ENCODE measurements at places on chromosomes 4 and X. TPM values are rescaled to one million over a fixed set of nuclear protein-coding genes. Genes with fewer than 3 reads are reported as not detected.
A peak's percentile ranks its signal among the peaks of the same experiment; 100 is the strongest.

SCML2 gene
- not detected for total RNA-seq

SLC4A4 gene
- total RNA-seq: 54.9 TPM

CDKL5 gene
- total RNA-seq: 5.8 TPM

- H3K27ac ChIP-seq: peak overlapping the region; percentile 60
- H3K27me3 ChIP-seq: no peaks in the 10 kb centered on the region
- peaks cover 14% of the 10 kb centered on the region for H3K4me1 ChIP-seq
- no peak for DNase-seq
- no peak overlapping the region for H3K4me3 ChIP-seq
Observed at GRCh38 chrX:43702660-43703059, 46.6 kb downstream of the MAOA start.

- no peaks in the 10 kb centered on the region for H3K4me1 ChIP-seq
- peak; percentile 57 for DNase-seq
- H3K27ac ChIP-seq: no peak overlapping the region
Observed at GRCh38 chr4:36399762-36400353, 118.4 kb downstream of the DTHD1 start.

- H3K4me1 ChIP-seq: peaks cover 5% of the 10 kb centered on the region
- DNase-seq: peak; percentile 70
- peaks cover 5% of the 10 kb centered on the region for H3K36me3 ChIP-seq
- H3K27ac ChIP-seq: peak overlapping the region; percentile 94
Observed at GRCh38 chrX:74613370-74614092, 893 bp downstream of the RLIM start.

CACNA1F gene
- 0.37 TPM for total RNA-seq

- no peaks in the 10 kb centered on the region for H3K27me3 ChIP-seq
- H3K36me3 ChIP-seq: no peaks in the 10 kb centered on the region
- DNase-seq: no peak
Observed at GRCh38 chr4:14152834-14153519, 525.5 kb upstream of the BOD1L1 start.

COX7B gene
- 205 TPM for total RNA-seq

PABPC4L gene
- 1.8 TPM for total RNA-seq

DNA sequence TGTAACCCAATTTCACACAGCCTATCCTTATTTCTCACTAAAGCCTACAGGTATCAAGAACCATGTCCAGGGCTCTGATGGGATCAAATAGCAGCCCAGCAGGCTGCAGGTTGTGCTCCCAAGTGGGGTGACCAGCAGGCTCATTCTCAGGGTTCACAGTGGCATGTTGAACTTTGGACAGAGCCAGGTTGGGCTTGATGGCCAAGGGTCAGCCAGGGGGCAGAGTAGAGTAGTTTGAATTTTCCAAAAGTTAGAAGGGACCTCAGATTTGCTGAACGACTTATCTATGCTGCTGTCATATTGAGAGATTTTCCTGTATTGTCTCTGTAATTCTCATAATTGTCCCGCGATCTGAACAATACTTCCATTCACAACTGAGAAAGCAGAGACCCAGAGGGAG, 310.8 kb upstream of the BOD1L1 start:
- H3K27ac ChIP-seq: no peak overlapping the region
- H3K27me3 ChIP-seq: no peaks in the 10 kb centered on the region
- no peaks in the 10 kb centered on the region for H3K36me3 ChIP-seq
- no peak overlapping the region for H3K4me3 ChIP-seq
- H3K4me1 ChIP-seq: no peaks in the 10 kb centered on the region
- no peak for DNase-seq

DNA sequence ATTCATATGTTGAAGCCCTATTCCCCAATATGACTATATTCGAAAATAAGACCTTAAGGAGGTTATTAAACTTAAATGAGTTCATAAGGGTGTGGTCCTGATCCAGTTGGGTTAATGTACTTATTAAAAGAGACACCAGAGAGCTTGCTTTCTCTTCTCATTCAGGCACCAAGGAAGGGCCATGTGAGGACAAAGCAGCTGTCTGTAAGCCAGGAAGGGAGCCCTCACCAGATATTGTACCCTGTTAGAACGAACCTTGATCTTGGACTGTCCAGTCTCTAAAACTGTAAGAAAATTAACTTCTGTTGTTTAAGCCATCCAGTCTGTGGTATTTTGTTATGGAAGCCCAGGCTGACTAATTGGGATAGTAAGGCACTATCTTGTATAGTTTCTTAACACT, 9.1 kb upstream of the YTHDC1 start:
- no peaks in the 10 kb centered on the region for H3K4me1 ChIP-seq
- no peaks in the 10 kb centered on the region for H3K27me3 ChIP-seq
- DNase-seq: no peak
- H3K27ac ChIP-seq: no peak overlapping the region
- H3K4me3 ChIP-seq: no peak overlapping the region

- no peak for DNase-seq
- H3K27ac ChIP-seq: no peak overlapping the region
- no peaks in the 10 kb centered on the region for H3K36me3 ChIP-seq
- peaks cover 43% of the 10 kb centered on the region for H3K4me1 ChIP-seq
Observed at GRCh38 chr4:112515198-112516065, 548 bp downstream of the NEUROG2 start.

SPATA4 gene
- not detected for total RNA-seq

DNA sequence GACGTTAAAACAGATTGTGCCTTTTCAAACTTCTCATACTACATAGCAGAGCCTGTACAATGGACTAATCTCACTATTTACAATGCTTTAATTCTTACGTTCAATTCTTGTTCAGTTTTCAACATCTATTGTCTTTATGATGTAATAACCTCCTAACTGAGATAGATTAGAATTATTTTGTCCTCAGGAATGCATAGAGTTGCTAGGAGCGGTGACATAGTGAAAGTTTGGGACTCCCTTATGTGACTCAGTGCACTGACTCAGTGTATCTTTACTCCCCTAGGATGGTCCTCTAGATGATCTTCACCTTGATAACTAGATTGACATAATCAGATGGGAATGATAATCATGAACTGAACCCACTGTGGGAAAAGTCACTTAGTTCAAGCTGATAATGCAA, 151.5 kb downstream of the VEGFC start:
- H3K27ac ChIP-seq: no peak overlapping the region
- no peak overlapping the region for H3K4me3 ChIP-seq
- no peaks in the 10 kb centered on the region for H3K36me3 ChIP-seq
- H3K4me1 ChIP-seq: no peaks in the 10 kb centered on the region

- DNase-seq: no peak
- no peaks in the 10 kb centered on the region for H3K36me3 ChIP-seq
- no peaks in the 10 kb centered on the region for H3K4me1 ChIP-seq
- no peak overlapping the region for H3K4me3 ChIP-seq
- no peaks in the 10 kb centered on the region for H3K27me3 ChIP-seq
Observed at GRCh38 chr4:162869157-162869556, 297.5 kb downstream of the NAF1 start.

LPAR4 gene
- 5.9 TPM for total RNA-seq

DNA sequence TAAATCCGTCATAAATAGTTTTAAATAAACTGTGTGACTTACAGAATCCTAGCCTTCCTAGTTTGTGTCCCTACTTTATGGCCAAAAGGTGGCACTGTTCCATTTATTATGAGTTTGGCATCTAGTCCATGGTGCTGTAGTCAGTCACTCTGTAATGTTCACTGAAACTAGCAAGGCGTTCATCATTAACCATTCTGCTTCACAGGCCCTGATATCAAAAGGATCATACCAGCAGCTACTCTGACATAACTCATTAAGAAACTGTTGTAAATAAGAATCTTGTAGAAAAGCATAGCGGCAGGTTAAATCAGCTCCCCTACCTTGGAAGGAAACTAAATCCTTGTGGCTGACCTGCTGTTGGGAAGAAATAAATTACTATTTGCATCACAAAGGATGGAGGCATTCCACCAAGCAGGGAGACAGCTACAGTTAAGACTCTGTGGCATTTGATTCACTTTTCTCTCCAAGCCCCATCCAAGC, 919.6 kb upstream of the DIAPH2 start:
- H3K4me3 ChIP-seq: no peak overlapping the region
- H3K36me3 ChIP-seq: no peaks in the 10 kb centered on the region
- no peaks in the 10 kb centered on the region for H3K4me1 ChIP-seq
- H3K27ac ChIP-seq: no peak overlapping the region
- peak; percentile 73 for DNase-seq

DNA sequence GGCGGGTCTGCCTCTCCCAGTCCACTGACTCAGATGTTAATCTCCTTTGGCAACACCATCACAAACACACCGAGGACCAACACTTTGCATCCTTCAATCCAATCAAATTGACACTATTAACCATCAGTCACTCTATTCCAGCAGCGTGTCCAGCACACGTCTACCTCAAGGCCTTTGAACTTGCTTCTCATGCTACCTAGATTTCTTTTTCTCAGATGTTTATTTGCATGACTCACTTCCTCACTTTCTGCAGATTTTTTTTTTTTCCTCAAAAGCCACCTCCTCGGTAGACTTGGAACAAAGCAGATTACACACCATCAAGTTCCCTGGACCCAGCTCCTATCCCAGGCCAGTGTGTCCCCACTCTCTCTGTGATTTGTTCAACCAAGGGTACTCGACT, 49.5 kb downstream of the SUPT20HL2 start:
- no peaks in the 10 kb centered on the region for H3K27me3 ChIP-seq
- H3K36me3 ChIP-seq: no peaks in the 10 kb centered on the region
- no peaks in the 10 kb centered on the region for H3K4me1 ChIP-seq

- no peak overlapping the region for H3K4me3 ChIP-seq
- no peak for DNase-seq
- no peaks in the 10 kb centered on the region for H3K27me3 ChIP-seq
- H3K4me1 ChIP-seq: no peaks in the 10 kb centered on the region
Observed at GRCh38 chr4:129233691-129234090, 137.7 kb downstream of the C4orf33 start.
